ENCODE measurements at places on chromosomes 7 and 10.

DNA sequence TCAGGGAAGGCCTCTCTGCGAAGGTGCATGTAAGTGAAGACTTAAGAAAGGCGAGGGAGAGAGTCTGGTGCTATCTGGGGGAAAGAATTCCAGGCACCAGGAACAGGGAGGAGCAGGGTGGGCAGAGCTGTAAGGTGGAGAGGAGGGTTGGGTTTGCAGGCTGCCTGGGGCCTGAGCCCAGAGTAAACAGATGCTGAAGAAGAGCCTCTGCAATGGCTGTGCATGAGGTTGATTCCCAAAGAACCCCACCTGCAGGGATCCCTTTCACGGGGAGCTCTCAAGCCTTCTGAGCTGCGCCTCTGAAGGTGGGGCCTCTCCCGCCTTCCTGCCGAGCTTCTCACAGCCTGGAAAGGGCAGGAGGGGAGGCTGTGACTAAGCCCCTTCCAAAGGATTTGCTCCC is 115.1 kb downstream of the RNF216 start:
- DNase-seq: no peak

DNA sequence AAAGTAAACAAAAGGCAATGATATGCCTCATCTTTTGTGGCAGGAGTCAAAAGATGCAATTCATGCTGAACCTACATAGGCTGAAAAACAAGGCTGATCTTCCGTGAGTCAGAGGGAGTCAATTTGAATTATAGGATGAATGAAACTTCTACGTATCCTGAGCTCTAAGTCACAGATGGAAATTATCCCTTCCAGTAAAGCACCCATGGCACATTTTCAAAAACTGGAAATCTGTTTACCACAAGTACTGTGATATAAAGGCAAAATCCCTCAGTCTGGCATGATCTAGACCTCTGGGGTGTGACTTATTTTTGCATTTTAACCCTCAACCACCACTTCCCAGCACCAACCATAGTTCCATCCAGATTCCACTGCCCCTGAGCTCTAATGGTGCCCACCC is 69.6 kb downstream of the NRG3 start:
- no peak for DNase-seq

GRCh38 chr7:28700096-28700495 is 258.0 kb downstream of the TRIL start:
- no peak for DNase-seq

DNA sequence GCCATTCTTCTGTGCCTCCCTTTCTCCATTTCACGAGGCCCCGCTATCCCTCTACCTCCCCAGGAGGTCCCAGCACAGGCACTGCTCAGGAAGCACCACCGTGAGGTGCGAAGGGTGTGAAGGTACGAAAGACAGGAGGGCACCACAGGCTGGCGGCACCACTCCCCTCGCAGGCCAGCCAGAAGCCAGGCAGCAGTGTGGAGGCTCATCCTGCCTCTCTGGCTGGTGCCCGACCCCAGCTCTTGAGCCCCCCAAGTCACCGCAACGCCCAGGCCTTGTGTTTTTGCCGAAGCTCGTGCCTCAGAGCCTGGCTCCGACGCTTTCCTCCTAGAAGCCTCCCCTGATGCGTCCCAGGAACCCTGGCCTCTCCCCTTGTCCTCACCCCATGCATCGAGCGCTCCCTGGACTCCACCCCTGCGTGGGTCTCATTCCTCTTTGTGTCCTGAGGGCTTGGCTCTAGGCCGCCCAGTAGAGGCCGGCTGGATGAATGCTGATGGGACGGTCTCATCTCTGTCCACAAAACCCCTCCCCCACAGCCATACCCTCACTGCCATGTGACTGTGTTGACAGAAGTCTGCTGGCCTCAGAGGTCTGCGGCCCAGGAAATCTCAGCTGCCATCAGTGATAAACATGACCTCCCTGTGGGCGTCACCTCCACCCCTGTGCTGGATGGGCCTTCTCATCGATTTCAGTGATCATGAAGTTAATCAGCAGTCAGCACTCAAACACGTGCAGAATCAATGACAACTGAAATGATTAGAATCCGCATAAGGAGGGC is 19.3 kb downstream of the BRI3 start:
- DNase-seq: no peak

- DNase-seq: no peak
Observed at GRCh38 chr7:88368686-88369085, 62.0 kb upstream of the STEAP4 start.

Data from inflammatory macrophage treated with lipopolysaccharide for 1 hour (primary cell).